ENCODE measurements at places on chromosomes 13 and 19.

GRCh38 chr19:23527797-23528196, 132.5 kb upstream of the ZNF91 start:
- peak; percentile 27 for DNase-seq

- DNase-seq = no peak
Measured at GRCh38 chr13:36163809-36164308, 32.7 kb upstream of the DCLK1 start.

DNA sequence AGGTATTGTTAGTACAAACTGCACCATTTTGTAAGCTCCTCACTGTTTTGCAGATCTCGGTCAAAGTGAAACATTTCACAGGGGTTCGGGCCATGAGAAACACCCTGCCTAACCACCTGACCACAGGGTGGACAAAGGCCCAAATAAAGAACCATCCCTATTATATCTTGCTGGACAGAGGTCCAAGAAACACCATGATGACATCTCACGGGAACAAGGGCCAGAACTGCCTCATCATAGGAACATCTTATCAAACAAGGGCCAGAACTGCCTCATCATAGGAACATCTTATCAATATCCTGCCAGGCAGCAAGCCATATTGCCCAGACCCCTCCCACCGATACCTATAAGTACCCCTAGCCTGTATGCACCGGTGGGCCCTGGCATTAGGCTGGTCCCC, 99.7 kb downstream of the PCDH9 start:
- no peak for DNase-seq

DNA sequence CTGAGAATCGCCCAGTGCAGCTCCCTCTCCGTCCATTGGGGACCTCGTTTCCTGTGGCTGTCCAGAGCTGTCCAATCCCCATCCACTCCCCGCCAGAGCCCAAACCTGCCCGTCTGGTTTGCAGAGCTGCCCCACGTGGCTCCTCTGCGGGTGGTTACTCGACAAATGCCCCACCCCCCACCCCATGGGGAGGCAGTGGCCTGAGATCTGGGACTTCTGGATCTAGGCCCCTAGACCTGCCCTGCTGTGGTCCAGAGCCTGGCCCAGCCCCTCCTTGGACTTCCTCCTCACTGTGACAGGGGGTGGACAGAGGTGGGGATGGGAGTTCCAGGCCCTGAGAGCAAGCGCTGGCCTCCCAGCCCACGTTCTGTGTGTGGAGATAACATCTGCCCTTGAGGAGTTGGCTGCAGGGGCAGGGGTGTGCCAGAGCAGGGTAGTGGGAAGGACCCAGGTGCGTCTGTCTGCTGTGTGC, 29.1 kb downstream of the PAK4 start:
- DNase-seq = no peak

DNA sequence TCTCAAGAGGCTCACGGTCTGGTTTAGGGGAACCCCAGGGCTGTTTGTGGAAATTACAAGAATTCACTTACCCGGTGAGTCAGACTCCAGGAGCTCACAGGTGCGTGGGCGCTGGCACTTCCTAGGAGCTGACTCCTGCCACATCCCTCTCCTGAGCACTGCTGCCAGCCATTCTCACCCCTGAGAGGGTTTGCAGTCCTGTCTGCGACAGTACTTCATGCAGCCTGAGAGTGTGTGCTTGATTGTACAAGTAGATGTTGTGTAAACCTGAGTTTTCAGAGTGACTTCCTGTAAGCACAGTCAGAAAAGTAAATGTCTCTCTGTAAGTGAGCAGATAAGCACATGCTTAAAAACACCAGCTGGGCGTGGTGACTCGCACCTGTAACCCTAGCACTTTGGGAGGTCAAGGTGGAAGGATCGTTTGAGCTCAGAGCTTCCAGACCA, 8.1 kb downstream of the MRPL4 start:
- DNase-seq = peak; percentile 77

- DNase-seq = peak; percentile 63
Measured at GRCh38 chr13:87671031-87671752, at the start of gene SLITRK5. Gene SLITRK5, plus strand, starts transcription at chr13:87671371. Its CDS starts 4,018 bp downstream, at chr13:87675389.

GRCh38 chr13:30859326-30859725, 46.7 kb upstream of the MEDAG start:
- DNase-seq = no peak

DNA sequence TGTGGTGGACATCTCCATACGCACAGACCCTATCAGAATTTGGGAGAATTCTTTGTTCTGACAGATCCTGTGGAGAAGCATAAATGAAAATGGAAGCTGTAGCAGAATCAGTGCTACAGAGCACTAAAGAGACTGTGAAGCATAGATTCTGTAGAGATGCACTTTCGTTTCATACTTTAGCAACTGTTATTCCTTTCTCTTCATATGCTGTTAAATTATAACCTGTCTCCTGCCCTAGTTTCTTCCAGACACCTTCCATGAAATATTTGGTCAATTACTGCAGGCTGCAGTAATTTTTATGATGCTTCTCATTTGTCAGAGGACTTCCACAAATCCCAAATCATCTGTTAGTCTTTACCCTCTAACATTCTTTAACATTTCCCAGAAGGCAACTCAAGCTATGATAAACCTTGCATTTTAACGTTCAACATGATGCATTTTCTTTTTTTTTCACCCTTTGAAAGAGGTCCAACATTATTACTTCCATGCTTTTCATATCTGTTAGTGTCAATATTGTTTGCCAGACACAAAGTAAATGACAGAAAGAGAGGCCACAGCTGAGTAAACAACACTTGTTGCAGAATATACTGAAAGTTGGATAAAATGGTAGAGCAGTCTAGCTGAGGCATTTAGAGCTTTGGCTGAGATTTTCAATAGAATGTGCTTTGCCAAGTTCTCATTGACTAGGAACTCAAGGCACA, 412.7 kb downstream of the LMO7 start:
- DNase-seq = no peak

DNA sequence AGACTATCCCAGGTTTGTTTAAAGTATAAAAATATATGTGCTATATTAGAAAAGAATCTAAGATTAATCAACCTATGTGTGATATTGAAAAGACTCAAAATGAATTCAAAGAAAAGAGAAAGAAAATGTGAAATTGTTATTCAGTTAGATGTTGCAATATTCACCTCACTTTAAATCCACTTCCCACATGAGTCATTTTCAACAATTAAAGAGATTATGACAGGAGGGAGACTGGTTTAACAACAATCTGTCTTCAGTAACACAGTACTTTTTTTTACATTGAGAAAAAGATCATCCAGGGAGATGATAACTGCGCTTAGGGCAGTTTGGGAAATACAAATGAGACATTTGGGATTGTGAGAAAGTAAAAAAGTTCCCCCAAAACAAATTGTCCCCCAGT, 1246.2 kb downstream of the SLITRK1 start:
- DNase-seq = no peak

DNA sequence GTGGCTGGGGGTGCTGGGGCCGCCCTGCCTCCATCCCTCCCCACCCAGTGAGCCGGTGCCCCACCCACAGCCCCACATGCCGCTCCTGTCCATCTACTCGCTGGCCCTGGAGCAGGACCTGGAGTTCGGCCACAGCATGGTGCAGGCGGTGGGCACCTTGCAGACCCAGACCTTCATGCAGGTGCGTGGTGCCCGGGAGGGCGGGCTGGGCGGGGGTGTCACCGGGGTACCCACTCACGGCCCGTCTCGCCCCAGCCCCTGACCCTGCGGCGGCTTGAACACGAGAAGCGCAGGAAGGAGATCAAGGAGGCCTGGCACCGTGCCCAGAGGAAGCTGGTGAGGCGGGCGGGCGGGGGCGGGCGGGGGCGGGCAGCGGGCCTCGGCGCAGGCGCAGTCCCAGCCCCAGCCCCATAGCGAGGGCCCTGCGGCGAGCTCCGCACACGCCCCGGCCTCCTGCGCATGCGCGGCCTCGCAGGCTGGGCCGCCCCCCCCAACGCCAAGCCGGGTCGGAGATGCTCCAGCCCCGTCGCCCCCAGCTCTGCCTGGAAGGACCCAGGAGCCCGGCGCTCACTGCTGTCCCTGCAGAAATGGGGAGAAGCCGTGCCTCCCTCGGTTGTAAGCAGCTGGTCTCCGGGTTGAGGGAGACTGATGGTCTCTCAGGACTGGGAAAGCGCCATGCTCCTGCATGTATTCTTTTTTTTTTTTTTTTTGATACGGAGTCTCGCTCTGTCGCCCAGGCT, 7.7 kb downstream of the ARHGAP45 start:
- DNase-seq = peak; percentile 90

GRCh38 chr13:38686577-38687245, at the start of gene FREM2:
Gene FREM2, plus strand, starts transcription at chr13:38687077. Its CDS starts 268 bp downstream, at chr13:38687345.
- no peak for DNase-seq

- no peak for DNase-seq
Measured at GRCh38 chr13:113950451-113951245, 23.2 kb downstream of the C13orf46 start.

DNA sequence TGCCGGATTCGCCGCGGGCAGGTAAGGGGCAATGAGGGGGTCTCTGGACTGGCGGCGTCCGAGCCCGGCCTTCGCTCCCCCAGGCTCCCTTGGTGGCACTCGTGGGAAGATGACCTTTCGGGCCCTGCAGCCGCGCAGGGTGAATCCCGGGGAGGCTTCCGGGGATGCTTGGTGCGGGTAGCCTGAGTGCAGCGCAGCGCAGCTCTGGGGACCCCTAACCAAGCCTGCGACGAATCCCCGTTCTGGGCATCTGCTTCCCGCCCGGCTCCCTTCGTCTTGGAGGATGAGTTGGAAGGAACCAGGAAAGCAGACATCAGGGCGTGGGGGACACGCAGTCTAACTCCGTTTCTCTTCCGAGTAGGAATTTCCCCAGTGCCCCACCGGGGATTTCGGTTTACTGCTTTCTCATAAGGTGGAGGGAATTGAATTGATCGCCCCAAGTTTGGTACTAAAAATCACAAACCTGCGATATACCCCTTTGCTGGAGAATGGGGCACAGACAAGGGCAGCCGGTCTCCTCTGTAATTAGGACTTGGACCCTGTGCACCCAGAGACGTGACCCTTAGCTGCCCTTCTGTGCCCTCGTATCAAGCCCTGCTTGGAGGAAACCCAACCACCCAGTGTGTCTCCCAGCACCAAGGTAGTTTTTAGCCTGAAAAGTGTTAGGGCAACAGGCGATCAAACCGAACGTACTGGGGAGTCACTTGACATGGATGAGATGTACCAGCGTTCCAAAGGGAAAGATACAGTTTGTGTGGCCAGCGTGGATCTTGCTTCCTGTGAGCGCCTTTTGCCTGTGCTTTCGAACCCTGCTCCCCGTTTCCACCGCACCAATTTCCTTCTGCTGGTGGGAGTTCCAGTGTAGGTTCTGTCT, 1.0 kb downstream of the GPC5 start:
- DNase-seq = peak; percentile 16

DNA sequence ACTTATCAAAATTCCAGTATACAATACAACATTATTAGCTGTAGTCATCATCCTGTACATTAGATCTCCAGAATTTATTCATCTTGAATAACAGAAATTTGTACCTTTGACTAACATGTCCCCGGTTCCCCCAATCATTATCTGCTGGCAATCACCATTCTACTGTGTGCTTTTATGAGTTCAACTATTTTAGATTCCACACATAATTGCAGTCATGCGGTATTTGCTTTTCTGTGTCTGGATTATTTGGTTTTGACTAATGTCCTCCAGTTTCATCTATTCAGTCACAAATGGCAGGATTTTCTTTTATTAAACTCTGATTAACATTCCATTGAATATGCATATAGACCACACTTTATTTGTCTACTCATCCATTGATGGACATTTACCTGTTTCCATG, 530.7 kb upstream of the SLITRK1 start:
- no peak for DNase-seq

DNA sequence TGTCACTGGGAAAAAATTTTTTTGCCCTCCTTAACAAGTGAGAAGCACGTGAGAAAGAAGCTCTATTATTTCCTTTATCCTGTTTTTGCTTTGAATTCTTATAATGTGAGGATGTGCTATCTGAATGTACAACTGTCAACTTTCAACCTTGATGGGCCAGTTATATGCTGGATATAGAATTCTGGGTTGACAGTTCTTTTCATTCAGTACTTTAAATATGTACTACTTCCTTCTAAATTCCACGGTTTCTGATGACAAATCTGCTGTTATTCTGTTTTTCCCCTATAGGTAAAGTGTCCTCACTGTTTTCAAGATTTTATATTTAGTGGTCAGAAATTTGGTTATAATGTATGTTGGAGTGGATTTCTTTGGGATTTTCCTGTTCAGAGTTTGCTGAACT, 29.9 kb downstream of the ZDHHC20 start:
- DNase-seq = no peak

GRCh38 chr19:46616631-46617322, 8.1 kb downstream of the PTGIR start:
- peak; percentile 78 for DNase-seq

DNA sequence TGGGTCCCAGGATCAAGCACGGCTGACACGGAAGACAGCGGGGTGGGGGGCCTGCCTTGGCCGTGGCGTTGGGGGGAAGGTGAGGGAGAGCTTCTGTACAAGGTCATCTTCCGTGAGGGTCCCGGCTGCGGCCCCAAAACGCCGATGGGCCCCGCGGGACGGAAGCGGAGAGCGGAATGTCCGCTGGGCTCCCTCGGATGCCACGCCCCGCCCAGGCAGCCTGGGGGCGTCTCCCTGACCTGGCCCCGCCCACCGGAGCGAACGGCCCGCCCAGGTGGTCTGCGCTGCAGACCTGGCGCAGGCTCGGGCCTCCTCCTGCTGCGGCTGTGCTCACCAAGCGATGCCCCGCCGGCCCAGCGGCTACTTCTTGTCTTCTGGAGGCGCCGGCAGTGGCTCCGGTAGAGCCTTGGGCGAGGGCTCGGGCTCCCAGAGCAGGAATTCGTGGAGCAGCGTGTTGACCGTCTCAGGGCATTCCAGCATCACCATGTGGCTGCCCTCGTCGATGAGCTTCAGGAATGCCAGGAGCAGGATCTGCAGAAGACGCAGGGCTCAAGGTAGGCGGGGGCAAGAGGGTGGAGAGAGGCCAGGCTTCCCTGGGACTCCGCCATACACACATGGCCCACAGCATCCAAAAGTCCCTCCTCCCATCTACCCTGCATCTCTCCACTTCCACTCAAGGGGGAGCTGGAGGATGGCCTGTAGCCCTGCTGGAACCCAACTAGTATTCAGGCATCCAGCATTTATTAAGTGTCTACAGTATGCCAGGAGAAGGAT, 10.7 kb downstream of the ABHD8 start:
- DNase-seq = peak; percentile 83

DNA sequence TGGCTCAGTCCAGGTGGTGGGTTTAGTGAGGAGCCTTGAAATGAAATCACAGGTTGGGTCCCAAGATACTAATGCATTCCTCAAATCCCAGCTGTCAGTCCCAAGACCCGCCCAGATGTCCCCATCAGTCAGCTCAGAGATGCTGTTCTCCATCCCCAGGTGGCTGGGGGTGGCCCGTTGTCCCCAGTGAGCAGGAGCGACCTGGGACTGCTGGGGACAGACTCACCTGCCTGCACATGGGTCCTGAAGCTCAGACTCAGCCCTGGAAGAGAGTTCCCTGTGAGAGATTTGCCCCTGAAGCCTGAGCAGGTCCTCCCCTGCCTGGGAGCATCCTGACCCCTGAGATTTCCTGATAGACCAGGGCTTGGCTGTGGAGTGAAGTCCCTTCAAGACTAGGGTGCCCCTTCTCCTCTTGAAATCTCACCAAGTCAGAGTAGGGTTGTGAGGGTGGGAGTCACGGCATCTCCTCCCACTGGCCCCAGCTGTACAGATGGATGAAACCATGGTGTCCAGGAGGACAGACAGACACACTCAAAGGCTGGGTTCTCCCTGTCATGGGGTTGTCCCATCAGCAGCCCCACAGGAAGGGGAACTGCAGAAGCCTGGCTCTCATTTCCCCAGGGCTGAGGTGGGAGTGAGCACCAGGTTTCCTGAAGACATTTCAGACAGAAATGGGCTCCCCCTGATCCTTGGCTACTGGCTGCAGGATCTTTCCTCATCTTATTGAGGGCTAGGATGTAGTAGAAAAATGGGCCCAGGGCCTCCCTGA, 14.4 kb downstream of the LILRA5 start:
- DNase-seq = no peak

- DNase-seq = no peak
Measured at GRCh38 chr13:20583803-20584293, 16.9 kb downstream of the IFT88 start.

- no peak for DNase-seq
Measured at GRCh38 chr13:74464670-74465069, 330.5 kb upstream of the KLF12 start.
